ENCODE measurements at places on chromosomes 6 and 20. TPM values are rescaled to one million over a fixed set of nuclear protein-coding genes. Genes with fewer than 3 reads are reported as not detected.

TEAD3 gene
- total RNA-seq: 9.2 TPM

DNA sequence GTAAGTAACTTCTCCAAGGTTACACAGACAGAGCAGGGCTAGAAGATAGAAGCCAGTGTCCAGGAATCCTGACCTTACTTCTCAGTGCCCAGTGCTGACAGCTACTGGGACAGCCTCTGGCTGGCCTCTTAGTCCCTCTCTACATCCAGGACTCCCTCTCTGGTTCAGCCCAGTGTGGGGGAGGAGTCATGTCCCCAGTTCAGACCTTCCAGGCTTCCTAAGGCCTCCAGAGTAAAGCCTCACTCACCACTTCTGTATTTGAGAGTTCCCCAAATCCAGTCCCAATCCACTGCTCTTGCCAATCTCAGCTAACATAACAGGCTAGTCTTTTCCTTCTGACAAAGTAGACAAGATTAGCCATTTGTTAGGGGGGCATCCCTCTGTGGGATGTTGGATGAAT, 36.9 kb upstream of the EPB41L1 start:
- no peak for DNase-seq

SLC22A1 gene
- total RNA-seq: not detected

SLPI gene
- total RNA-seq: 25.7 TPM

LZTS3 gene
- total RNA-seq: not detected

GRCh38 chr6:42022755-42023384, 27.5 kb upstream of the TAF8 start:
- DNase-seq: no peak

DNA sequence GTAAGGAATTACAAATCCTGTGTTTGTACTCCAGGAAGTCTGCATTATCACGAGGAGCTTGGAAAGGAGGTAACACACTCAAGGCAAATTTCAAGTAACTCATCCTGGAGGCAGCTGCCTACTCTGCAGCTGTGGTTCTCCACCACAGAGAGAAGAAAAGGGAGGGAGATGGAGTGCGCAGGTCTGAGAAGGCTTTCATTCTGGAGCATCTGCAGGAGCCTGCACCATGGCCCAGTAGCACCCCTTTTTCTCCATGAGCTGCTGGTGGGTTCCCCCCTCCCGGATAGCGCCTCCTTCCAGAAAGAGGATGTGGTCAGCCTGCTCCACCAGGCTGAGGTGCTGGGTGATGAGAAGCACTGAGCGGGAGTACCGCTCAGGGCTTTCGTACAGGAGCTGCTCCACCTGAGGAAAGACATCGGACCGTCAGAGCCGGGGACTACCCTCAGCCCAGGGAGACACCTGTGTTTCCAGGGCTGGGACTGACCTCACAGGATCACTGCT, 1.6 kb upstream of the PSMB8 start:
- no peak for DNase-seq

DNA sequence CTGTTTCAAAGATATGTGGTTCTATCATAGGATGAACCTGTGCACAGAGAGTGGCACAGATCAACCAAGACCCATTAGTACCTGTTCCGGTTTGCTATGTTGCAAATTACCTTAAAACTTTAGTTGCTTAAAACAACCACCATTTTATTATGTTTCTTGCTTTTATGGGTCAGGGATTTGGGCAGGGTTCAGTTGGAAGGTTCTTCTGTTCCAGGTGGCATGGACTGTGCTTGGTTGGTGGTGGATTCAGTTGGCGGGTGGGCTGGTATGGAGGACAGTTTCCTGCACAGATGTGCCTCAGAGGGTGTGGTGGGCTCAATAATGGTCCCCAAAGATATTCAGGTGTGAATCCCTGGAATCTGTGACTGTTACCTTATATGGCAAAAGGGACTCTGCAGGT, 166.3 kb downstream of the SLC35B3 start:
- no peak for DNase-seq

- DNase-seq: no peak
Observed at GRCh38 chr20:48267860-48268633, 482.8 kb upstream of the SULF2 start.

DNA sequence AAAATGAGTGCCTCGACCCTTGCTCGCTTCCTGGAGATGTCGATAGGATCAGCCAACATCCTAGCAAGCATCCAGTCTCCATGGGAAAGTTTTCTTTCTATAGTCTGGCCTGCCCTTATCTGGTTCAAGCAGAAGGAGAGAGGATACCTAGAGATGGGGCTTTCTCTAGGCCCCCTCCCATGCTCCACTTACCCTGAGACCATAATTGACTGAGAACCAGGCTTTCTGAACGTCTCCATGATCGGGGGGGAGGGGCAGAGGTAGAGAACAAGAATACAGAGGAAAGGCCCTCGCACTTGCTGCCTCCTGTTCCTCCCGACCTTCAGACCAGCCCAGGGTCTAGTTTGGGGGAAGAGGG, 31.6 kb upstream of the EPB41L1 start:
- no peak for DNase-seq

GRCh38 chr20:16106191-16106849, 466.9 kb downstream of the KIF16B start:
- DNase-seq: peak; percentile 31

DNA sequence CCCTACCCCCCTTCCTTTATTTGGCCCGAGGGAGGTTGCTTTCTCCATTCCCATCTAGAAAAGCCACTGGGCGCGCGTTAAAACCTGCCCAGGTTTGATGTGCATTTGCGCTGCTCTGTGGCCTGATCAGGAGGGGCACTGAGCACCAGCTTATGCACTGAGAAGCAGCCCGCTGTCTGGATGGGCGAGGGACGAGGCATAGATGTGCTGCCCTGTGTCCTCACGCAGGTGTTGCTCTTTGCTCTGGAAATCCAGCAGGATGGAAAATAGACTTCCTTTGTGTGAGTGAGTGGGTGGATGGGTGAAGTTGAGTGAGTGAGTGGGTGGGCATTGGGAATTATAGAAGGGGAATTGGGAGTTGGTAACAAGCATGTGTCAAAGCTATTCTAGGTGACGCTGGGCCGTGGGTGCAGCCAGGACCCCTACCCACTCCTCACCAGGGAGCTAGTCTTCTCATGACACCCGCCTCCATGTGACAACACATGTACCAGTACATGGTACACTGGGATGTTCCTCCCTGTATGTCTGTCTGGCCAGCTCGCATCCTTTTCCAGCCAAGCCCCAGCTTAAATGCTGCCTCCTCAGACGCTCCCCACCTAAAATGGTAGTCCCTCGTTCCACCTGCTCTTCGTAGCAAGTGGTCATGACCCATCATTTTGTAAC, 162.6 kb downstream of the DTNBP1 start:
- no peak for DNase-seq

DNA sequence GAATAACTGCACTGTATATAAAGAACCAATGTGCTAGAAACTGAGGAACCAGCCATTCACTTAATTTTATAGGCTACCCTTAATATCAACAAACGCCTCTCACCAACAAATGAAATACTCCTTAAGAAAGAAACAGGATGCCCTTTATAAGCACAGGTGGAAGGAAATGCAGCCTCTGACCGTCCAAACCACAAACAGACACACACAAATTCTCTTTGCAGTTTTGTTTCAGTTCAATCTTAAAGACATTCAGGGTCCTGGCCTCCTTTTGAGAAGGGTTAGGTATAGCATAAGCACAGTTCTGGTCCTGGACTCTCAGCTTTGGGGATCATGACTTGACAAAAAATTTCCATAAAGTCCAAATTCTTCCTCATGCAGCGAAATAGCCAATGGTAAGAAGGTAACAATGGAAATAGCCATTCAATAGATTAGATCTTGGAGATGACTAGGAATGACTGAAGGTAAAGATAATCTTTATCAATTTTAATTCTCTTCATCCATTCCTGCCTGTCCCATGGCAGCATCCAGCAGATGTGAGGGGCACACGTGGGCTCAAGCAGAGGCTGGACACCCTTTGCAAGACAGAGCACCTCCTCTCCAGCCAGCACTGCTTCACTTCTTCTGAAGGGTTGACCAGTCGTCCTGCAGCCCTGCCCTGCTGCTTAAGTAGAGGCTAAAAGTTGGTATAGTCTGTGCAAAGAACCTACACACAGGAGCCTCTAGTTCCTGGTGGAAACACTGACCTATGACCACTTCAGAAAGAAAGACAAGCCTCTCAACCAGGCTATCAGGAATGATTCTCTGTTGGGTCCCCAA, 123.9 kb downstream of the CD83 start:
- DNase-seq: no peak

SOX4 gene
- total RNA-seq: 7.9 TPM
